ELR (cell line): ENCODE measurements at places on chromosomes 2 and 18.

DNA sequence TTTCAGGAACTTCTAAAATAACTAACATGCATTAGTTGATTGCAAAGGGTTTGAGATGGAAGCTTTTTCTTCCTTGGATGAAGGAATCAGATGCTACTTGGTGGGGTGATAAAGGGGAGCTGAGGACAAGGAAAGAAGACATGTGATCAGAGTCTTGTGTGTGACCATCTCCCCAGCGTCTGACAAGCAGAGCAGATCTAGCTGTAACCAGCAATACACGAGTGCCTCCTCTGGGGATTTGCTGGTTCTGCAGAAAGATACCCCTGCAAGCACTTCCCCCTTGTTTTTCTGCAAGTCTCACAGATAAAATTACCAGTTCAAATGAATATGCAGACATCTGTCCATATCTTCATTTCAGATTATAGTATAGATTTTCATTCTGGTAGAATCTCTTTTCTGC, 2.7 kb downstream of the CDH7 start:
- DNase-seq = no peak

GRCh38 chr18:64017870-64018269, 48.0 kb downstream of the SERPINB8 start:
- DNase-seq = peak; percentile 55

DNA sequence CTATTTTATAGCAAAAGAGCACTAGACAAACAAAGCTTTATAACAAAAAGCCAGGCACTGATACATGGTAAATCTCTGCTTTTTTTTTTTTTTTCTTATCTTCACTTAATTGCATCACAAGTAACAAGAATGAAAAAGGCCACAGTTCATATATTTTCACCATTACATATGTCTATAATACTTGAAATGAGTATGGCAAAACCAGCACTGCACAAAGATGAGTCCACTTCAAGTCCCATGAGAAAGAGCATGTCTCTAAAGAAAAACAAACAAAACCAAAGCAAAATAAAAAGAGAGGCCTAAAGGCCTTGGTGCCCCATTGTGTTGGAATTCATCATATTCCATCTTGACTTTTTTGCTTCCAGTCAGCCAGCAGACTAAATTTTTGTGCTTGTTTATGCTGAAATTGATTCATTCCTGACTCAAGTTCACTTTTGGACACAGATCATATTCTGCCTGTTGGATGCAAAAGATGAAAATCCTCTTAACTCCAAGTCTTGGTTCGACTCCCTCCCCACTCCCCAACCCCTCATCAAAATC, 264.9 kb upstream of the CCDC68 start:
- DNase-seq = no peak

- DNase-seq = peak; percentile 54
These were observed 254.7 kb downstream of the MREG start for GRCh38 chr2:215758691-215759090.

- peak; percentile 47 for DNase-seq
These were observed 104.2 kb upstream of the ODC1 start for GRCh38 chr2:10552220-10552870.

- DNase-seq = no peak
These were observed 175.9 kb upstream of the NXPH2 start for GRCh38 chr2:138956116-138956515.

DNA sequence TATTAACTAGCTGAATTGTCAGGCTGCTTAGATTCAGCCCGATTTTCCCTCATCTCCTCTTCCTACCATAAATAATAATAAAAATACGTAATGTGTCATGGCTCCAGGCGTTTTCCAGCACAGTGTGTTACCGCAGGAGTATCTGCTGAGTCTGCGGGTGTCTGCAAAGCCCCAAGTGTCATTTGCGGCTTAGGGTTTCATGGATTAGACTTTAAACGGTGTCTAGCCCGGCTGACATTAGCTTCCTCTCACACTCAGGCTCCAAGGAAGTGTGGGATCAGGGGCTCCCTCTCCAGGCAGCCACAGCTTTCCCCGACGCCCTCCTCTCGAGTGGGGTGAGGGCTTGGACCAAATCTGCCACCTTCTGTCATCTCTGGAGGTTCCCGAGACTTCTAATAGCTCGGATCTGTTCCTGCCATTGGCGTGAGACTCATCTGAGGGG, 14.1 kb upstream of the HOXD1 start:
- DNase-seq = no peak

- DNase-seq = no peak
These were observed 1481.1 kb upstream of the ACVR2A start for GRCh38 chr2:146363731-146364130.

DNA sequence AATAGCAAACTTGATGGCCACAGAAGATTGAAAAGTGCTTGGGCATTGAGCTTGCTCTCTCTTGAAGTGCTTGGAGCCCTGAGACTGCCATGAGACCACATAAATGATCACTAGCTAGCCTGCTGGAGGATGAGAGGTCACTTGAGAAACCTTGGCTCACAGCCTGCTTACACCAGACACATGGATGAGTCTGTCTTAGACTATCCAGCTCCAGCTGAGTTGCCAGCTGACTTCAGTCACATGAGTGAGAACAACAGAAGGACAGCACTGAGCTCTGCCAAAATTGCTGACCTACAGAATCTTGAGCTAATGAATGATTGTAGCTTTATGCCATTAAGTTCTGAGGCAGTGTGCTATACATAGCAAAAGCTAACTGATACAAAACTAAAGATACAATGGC, 18.1 kb downstream of the NABP1 start:
- DNase-seq = peak; percentile 82

DNA sequence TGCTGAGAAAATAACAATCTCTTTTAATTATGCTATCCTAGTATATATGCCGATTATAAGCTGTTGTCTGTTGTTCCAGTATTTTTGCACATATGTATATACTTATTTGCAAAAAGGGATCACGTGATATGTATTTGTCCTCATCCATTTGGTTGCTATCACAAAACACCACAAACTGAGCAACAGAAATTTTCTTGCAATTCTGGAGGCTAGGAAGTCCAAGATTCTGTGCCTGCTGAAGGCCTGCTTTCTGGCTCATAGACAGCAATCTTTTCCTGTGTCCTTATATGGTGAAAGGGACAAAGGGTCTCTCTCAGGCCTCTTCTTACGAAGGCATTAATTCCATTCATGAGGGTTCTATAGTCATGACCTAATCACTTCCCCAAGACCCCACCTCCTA, 186.5 kb downstream of the LPIN1 start:
- no peak for DNase-seq

- DNase-seq = no peak
These were observed 5.8 kb upstream of the PEX13 start for GRCh38 chr2:61011678-61012077.

GRCh38 chr2:239048736-239049135, 200.9 kb downstream of the TWIST2 start:
- DNase-seq = no peak

- no peak for DNase-seq
These were observed 115.4 kb downstream of the DDX1 start for GRCh38 chr2:15706986-15707632.

DNA sequence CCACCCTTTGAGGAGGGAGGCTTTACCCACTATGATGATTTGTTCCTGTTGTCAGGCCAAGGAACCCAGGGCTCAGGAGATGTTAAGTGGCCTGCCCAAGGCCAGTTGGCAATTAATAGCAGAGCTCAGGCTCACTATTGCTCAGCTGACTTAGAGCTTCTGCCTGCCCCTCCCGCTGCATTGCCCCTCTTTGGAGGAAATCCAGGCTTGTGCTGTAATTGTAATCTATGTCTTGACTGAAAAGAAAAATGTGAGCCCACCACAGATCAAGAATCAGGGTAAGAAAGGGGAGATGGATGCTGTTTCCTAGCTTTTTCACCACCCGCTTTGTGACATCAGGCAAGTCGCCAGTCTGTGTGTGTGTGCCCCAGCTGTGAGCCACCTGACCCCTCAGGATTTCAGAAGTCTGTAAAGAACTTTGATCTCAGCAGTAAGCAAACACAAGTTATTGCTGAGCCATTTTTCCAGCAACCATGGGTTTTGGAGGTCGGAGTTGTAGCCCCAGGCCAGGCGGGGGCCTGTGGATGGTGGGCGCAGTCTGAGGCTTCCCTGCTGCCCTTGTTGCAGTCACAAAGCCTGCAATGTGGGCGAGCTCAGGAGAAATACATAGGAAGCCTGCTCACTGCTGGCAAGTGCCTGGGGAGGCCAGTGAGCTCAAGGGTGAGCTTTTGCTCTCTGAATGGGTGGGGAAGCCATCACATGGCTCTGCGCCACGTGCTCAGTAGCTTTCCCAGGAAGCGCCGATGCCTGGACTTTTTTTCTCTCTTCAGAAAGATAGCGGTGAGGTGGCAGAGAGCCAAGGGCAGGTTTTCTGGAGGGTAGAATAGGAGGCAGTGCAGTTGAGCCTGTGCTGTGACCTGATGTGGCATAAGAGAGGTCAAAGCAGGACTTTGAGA, 6.1 kb downstream of the CABLES1 start:
- no peak for DNase-seq

- DNase-seq = no peak
These were observed 127.3 kb downstream of the BCL2 start for GRCh38 chr18:63192126-63192884.

GRCh38 chr2:241803387-241804325, 5.3 kb upstream of the NEU4 start:
- peak; percentile 33 for DNase-seq

- DNase-seq = no peak
These were observed 600.6 kb downstream of the RNF144A start for GRCh38 chr2:7517851-7518250.

- DNase-seq = peak; percentile 87
These were observed 62.5 kb downstream of the CDH2 start for GRCh38 chr18:28114472-28114871.

DNA sequence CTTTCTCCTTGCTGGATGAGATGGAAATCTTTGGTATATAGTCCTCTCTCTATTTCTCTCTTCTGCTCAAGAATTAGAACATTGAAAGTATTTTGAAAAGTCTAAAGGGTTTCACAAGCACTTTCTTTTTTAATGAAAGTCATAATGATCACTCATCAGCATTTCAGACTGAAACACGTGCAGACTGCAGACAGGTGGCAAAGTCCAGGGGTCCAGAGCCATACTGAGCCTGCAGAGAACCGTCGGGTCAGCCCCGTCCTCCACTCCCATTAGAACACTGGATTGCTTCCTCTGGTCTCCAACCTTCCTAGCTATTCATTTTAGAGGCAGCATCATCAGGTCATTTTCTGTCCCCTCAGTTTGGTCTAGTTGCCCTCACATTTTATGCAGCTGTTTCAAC, 3.1 kb downstream of the TMEM247 start:
- no peak for DNase-seq

- DNase-seq = no peak
These were observed 46.8 kb upstream of the CTDP1 start for GRCh38 chr18:79632765-79633164.

DNA sequence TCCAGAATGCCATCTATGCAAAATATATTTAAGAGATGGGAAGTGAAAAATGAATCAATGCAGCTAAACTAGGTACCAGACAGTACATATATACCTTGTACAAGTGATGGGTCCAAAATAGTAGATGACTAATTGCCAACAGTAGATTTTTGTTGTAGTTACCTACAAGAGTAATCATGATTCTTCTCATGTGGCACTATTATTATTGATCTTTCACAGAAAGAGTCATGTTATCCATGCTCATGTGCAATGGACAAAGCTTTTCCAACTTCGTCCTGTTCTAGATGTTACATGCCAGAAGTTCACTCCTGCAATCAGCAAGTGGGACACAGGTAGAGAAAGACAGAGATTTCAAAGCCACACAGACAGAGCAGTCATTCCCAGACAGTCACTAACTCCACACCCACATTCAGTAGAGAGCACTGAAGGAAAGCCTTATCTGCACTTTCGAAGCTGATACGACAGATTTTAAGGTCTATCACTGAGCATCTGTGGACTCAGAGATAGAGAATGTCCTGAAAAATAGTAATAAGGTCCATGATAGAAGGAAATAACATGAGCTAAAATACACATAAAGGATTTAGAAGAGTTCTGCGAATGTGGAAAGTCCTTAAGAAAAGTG, 101.6 kb upstream of the ITPRID2 start:
- DNase-seq = no peak

GRCh38 chr2:57528499-57528898, 518.1 kb upstream of the VRK2 start:
- DNase-seq = no peak

GRCh38 chr18:76564117-76564516, 69.1 kb upstream of the ZNF516 start:
- DNase-seq = peak; percentile 94

- no peak for DNase-seq
These were observed 143.4 kb upstream of the SMAD7 start for GRCh38 chr18:49094136-49094535.

- no peak for DNase-seq
These were observed 10.5 kb downstream of the DRC1 start for GRCh38 chr2:26412091-26412673.

- DNase-seq = no peak
These were observed 125.8 kb upstream of the PGAP1 start for GRCh38 chr2:197052356-197052755.

GRCh38 chr2:203225423-203226039, 13.3 kb upstream of the CYP20A1 start:
- peak; percentile 51 for DNase-seq

- DNase-seq = no peak
These were observed 4.6 kb downstream of the ACMSD start for GRCh38 chr2:134842930-134843490.

DNA sequence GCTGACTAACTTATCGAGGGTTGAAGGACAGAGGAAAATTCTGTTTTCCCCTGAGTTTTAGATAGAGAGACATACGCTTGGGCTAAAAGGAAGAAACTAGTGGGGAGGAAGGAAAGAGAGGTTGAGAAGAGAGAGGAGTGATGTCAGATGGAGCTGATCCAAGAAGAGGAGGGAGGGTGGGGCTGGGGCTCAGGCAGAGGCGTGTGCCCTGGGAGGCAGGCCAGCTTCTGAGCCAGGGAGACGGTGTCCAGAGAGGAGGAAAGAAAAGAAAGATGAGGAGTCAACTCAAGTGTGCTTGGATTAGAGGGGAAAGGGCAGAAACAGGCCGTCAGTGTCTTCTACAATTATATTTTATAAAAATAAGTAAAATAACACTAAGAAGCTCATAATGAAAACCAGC, 56.2 kb downstream of the EMILIN2 start:
- peak; percentile 58 for DNase-seq

DNA sequence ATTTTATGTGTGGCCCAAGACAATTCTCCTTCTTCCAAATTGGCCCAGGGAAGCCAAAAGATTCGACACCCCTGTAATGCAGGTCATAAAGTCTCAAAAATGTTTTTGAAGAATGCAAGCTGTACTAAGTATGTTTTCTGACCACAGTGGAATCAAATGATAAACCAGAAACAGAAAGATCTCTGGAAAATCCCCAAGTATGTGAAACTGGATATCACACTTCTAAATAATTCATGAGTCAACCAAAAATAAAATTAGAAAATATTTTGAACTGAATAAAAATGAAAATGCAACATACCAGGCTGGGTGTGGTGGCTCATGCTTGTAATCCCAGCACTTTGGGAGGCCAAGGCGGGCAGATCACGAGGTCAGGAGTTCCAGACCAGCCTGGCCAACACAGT, 34.1 kb upstream of the UBE2F start:
- peak; percentile 19 for DNase-seq
